ENCODE measurements at places on chromosomes 16 and 17.

- no peak for DNase-seq
Observed at GRCh38 chr16:30559690-30560089, 1.5 kb upstream of the ZNF764 start.

- no peak for DNase-seq
Observed at GRCh38 chr17:61232871-61233270, 166.8 kb upstream of the TBX2 start.

- no peak for DNase-seq
Observed at GRCh38 chr17:42120161-42120769, 902 bp downstream of the KAT2A start.

DNA sequence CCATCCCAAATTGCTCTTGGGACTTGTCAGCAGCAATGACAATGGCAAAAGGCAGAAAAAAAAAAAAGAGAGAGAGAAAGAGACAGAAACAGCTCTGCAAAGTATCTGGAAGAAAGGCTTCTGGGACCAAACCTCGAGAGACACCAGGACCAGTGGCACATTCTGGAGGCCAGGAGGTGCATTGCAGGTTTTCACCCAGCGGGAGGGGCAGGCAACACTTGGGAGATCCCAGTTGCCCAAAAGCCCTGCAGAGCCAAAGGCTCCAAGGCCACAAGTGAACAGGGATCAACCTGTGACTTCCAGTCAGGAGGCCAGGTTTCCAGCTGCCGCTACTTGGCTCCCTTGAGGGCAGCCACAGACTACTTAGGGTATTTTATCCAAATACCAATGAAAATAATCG lies 110.8 kb upstream of the CDH5 start:
- DNase-seq, result no peak

GRCh38 chr17:58275417-58275816 lies 5.3 kb downstream of the MPO start:
- DNase-seq, result no peak

DNA sequence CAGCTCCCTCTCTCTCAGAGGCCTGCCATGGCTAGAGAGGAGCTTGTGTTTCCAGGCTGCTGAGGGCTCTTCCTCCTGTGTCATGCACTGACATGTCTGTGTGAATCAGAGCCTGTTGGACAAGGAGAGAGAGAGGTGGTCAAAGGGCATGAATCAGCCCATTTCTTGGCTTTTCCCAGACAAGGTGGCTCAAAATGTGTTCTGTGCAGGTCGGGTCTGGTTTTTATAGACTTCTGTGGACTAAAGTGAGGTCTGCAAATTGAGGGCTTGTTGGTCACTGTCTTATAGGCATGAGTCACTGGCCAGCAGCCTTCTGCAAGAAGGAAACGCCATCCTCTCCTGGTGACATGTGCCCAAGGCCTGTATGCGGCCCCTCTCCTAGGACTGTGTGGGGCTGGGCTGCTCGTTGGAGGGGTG lies 97.9 kb downstream of the FOXL1 start:
- DNase-seq, result no peak

- DNase-seq, result no peak
Observed at GRCh38 chr16:1953734-1954133, 755 bp downstream of the RPL3L start.

DNA sequence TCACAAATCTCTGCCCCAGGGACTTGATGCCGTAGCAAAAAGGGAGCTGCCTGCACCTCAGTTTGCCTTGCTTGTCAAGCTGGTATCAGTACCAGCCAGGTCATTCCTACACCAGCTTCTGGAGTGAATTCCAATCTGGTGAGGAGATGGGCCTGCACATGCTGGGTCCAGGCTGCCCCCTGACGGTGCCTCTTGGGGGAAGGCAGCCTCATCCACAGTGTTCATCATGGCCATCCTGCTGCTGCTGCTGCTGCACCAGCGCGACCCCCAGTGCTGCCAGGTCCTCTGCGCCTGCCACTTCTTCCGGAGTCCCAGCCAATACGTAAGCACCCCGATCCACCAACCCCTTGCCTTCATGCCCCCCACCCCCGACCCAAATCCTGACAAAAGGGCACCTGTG lies 8.3 kb downstream of the MRPL27 start:
- DNase-seq, result no peak

- DNase-seq, result no peak
Observed at GRCh38 chr16:49355933-49356665, 17.5 kb upstream of the C16orf78 start.

DNA sequence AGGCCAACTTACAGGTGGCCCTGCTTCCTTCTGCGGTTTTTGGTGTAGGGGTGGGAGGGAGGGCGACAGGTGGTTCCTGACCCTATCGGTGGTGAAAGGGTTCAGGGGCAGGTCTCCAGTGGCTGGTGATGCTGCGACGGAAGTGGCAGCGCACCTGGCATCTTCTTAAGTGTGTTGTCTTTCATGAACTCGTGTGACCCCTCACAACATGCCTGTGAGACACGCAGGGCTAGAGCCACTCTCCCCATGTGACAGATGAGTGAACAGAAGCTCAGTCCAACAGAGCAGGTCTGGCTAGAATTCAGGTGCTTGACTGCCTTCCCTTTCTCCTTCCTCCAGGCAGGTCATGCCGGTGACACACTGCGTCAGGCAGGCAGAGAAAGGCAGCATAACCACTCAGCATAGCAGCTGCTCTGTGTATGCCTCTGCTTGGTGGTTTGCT lies 8.0 kb downstream of the TNFAIP1 start:
- no peak for DNase-seq

DNA sequence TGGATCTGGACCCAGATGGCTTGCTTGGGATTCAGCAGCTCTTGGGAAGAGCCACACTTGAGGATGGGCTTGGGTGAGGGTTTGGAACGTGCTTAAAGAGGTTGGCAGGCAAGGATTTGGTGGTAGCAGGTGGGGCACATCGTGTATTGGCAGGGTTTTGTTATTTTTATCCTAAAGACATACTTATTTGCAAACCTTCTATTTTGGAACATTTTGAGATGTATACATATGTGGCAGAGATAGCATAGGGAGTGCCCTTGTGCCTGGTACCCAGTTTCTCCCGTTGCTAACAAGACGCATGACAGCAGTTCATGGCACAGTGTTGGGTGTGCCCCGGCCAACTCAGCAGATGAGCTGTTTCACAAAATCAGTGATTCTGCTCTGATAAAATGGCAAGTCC lies 9.1 kb downstream of the BANP start:
- no peak for DNase-seq

GRCh38 chr17:73947281-73947965 lies 256.1 kb upstream of the RPL38 start:
- DNase-seq, result no peak

- DNase-seq, result peak; percentile 79
Observed at GRCh38 chr17:18184143-18185031, 759 bp downstream of the ALKBH5 start.

DNA sequence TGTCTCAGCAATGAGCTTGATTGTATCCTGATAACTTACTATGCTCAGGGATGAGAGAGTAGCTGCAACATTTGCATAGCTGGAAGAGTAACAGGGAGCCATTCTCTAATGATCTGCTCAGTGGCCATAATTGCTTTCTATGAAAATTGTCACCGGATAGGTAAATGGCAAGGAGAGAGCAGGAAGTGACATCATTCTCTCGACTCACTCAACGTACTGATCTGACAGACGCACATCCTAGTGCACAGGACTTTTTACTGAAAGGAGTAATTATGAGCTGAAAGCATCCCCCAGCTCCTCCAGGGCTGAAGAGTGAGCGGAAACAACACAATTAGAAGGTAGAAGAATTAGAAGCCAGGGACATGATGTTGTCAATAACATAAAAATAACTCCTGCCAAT lies 71.8 kb downstream of the IRX5 start:
- no peak for DNase-seq

DNA sequence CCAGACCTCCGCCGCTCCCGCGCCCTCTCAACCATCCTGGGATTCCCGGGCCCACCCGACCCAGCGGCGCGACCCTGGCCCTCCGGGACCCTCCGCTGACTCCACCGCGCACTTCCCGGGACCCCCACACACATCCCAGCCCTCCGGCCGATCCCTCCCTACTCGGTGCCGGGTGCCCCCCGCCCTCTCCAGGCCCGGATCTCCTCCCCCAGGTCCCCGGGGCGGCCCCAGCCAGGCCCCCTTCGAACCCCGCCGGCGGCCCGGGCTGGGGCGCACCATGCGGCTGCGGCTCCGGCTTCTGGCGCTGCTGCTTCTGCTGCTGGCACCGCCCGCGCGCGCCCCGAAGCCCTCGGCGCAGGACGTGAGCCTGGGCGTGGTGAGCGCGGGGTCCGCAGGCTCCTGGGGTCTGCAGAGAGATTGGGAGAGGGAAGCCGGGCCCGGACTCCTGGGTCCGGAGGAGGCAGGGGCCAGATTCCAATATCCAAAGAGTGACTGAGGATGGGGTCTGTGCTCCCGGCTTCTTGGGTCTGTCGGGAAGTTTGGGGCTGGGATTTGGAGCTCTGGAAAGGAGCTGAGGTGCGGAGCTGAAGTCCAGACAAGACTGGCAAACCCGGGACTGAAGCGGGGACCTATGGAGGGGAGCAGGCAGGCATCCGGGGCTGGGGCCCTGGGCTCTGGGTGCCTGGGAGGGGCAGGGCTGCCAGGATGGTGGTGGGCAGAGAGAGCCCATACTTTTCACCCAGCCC lies 453 bp downstream of the MMP25 start:
- no peak for DNase-seq

- no peak for DNase-seq
Observed at GRCh38 chr16:24036038-24036543, 200.3 kb downstream of the PRKCB start.

GRCh38 chr16:57889960-57890751 lies 80.8 kb downstream of the CNGB1 start:
- peak; percentile 8 for DNase-seq

GRCh38 chr17:61326330-61326729 lies 73.3 kb upstream of the TBX2 start:
- no peak for DNase-seq

GRCh38 chr17:78381601-78382232 lies 3.3 kb downstream of the PGS1 start:
- DNase-seq, result peak; percentile 74

GRCh38 chr16:10949424-10949970 lies 5.1 kb downstream of the CLEC16A start:
- DNase-seq, result peak; percentile 48

DNA sequence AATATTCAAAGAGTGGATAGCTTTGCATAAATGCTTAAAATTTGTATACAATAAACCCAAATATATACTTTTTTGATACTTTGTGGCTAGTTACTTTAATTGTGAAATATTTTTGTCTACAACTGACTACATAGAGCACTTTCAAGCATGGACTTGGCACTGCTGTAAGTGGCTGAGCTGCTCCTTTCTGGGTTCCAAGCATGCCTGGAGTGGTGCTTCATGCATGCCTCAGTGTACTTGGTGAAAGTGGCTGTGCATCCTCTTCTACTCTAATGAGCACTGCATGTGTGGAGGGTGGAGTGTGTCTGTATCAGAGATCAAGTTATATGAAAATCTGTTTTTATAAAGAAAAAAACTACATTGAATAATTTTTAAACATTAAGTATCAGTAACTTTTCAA lies 94.1 kb downstream of the OMG start:
- no peak for DNase-seq

DNA sequence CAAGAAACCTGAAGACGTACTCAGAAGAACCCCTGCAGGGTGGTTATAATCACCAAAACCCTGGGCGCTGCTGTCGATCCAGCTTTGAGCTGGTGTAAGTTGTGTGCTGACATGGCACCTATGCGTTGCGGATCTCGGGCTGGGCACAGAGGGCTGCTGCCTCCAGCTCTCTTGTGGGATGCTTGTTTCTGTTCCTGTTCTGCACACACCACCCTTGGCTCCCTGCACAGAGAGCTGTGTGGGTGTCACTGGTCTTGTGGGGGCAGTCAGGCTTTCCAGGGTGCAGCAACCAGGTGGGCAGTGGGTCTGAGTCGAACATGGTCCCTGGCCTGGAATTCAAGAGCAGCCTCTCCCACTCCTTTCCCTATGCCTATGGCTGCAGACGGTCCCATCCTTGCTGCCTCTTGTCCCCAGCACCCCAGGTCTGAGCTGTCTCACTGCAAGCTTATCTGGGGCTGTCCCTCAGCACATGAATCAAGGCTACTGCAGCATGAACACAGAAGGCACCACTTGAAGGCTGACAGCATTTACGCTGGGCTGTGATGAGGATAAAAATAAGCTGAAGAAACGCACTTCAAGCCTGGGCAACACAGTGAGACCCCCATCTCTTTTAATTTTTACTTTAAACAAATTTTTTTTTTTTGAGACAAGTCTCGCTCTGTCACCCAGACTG lies 20.1 kb downstream of the ZNF276 start:
- no peak for DNase-seq

- no peak for DNase-seq
Observed at GRCh38 chr16:57645691-57646387, 17.4 kb downstream of the ADGRG1 start.

DNA sequence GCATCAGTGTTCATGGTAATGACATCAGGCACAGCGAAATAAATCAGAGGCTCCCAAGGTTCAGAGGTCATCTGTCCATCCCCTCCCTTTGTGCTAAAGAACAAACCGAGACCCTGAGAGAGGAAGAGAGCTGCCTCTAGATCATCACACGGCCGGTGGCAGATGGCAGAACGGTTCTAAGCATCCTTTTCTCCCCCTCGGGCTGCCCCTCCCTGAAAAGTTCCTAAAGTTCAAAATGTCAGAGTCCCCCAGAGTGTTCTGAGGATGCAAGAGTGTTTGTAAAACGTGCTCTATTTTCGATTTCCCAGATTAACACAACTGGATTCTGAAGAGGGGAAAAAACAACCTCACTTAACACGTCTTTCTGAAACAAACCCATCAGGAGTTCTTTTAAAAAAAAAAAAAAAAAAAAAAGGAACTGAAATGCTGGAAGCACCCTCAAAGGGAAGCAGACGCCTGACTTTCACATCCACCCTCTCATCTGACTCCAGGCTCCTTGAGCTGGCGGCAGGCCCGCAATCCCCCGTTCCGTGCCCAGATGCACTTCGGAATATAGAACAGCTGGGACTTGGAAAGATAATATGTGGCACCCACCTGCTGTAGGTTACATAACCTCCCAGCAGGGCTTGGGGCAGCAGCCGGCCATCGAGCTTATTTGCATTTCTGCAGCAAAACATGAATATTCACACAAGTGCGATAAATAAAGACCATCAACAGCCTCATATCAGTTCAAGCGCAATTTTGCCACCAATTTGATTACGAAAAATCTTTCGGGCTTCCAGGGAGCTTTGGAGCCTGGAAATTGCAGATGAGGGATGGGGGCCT lies 115.5 kb upstream of the SMURF2 start:
- DNase-seq, result no peak

DNA sequence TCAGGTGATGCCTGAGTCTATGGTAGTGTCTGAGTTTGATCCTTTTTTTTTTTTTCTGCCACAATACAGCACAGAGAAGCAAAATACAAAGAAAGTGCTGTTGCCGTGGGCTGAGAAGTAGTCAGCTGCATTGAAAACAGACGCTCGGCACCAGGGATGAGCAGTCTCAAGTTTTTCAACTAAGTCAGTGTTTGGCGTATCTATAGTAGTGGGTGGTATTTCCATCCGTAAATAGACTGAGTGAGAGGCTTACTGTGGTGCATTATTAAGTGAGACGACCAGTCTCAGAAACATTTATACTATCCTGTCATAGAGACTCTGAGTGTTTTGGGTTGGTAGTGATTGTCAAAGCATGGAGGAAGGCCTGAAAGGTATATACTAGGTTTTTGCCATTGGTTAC lies 221.3 kb downstream of the SNX29 start:
- no peak for DNase-seq
